Hematopoietic multipotent progenitor cell treated with erythropoietin and hydrocortisone succinate and interleukin-3 and kit ligand, for 4 days (in vitro differentiated cells): ENCODE measurements at places on chromosomes 2 and 18.

DNA sequence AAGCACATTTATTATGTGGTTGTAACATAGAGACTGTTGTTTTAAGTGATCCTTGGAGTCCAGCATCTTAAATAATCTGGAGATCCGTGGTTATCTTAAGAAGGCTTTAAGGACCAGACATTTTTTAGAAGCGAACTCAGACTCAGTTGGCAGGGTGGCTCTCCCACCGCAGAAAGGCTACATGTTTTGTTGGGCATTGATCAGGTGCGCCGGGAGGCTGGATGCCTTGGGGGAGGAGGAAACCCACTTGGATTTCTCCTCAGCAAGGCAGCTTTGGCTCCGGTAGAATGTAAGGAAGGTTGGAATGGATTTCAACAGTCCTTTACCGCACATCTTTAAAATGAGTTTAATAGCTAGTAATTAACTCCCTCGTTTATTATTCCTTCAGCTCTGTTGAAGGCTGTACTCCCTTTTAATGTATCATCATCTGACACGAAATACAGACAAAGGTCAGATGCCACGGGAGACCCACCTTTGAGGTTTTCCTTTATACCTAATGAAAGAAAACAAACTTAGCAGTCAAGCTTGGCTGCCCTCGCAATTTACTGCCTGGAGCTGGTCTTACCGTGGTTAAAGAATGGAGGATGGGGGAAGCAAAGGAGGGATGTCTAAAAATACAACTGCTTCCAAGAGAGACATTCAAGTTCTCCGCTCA is 1.2 kb downstream of the TMEM200C start:
- DNase-seq = no peak

GRCh38 chr2:115248066-115248465 is 805.6 kb downstream of the DPP10 start:
- no peak for DNase-seq

- DNase-seq = no peak
Observed at GRCh38 chr2:217857624-217858506, 144.9 kb downstream of the TNS1 start.

GRCh38 chr2:55088400-55088799 is 38.1 kb upstream of the RTN4 start:
- DNase-seq = no peak

DNA sequence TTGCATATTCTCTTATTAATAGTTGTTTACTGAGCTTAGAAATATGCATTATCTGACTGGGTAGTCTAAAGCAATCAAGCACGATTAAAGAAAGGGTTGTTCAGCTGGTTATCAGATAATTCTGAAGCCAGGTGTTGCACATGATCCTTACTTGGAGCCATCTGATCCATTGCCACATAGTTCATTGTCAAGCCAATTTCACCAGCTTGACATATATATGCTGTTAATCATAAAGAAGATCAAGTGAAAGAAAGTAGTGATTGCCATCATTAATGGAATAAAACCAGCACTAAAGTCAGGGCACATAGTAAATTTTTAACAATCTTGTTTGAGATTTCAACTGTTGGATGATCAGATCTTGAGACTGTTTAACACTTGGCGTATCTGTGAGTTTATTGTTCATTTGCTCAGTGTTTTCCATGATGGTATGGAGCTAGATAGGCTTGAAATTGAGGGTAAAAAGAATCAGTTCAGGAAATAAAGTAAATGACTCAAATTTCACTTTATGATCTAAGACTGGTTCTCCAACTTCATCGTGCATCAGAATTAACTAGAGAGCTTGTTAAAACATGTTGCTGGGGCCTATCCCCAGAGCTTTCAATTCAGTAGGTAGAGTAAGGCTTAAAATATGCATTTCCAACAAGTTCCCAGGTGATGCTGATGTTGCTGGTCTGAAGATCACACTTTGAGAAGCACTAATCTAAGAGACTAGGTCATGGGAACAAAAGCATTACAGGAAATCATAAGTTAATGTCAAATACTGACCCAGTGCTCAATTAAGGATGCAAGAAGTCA is 539.6 kb downstream of the SATB2 start:
- DNase-seq = no peak

- DNase-seq = no peak
Observed at GRCh38 chr2:75353131-75353530, 153.8 kb upstream of the TACR1 start.

DNA sequence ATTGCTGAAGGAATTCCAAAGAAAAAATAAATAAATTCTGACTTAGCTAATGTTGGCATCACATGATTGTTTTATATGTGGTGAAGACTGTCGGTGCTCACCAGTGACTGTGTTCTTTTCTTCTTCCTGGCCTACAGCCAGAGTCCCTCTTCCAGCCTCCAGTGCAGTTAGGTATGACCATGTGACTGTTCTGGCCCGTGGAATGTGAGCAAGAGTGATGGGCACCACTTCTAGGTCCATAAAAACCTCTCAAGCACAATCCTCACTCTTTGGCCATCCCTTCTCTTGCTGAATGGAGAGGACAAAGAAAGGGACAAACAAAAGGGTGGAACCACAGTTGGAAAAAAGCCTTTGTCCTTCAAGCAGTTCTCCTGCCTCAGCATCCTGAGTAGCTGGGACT is 39.0 kb upstream of the BMPR2 start:
- DNase-seq = peak; percentile 18

- no peak for DNase-seq
Observed at GRCh38 chr2:54164106-54164505, 48.7 kb downstream of the ACYP2 start.

- no peak for DNase-seq
Observed at GRCh38 chr18:13548106-13548819, 178.1 kb downstream of the FAM210A start.

GRCh38 chr2:232839411-232840079 is 30.5 kb upstream of the SNORC start:
- DNase-seq = peak; percentile 85

GRCh38 chr2:99188357-99188756 is 7.4 kb downstream of the MRPL30 start:
- no peak for DNase-seq

- DNase-seq = no peak
Observed at GRCh38 chr2:58629545-58630119, 388.5 kb upstream of the FANCL start.

DNA sequence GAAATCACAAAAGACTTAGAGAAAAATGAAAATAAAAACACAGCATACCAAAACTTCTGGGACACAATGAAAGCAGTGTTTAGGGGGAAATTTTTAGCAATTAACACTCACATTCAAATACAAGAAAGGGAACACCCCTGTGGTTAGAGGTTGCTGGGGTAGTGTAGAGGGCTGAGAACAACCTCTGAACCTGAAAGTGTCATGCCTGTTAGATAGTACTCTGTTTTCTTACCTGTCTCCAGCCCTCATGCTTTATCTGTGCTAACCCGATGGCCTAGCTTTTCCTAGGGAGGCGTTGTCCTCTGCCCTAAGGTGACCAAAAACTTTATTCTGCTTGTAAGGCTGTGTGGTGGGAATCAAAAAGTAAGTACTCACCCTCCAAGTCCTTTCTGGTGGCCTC is 122.6 kb upstream of the OTX1 start:
- no peak for DNase-seq

GRCh38 chr2:180169474-180169873 is 162.4 kb upstream of the CWC22 start:
- DNase-seq = no peak

DNA sequence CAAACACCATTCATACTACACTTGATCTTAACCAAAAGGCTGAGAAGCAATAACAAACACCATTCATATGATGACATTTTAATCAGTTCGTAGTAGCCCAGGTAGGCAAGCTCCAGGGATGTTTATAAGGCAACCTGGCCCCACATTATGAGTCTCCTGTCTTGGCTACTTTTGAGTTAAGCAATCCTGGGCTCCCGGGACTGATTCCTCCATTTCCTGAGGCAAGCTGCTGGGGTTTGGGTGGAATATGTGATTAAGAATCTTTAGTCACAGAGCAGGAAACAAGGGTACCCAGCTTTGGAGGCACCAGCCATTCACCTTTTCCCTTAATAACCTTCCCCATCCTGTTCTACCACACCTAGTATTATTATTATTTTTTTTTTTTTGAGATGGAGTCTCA is 24.5 kb upstream of the SPRED2 start:
- DNase-seq = no peak

- no peak for DNase-seq
Observed at GRCh38 chr2:215982465-215982875, 30.9 kb downstream of the MREG start.

- no peak for DNase-seq
Observed at GRCh38 chr18:68520406-68521075, 194.4 kb downstream of the TMX3 start.

- no peak for DNase-seq
Observed at GRCh38 chr2:181957668-181958067, 28.0 kb upstream of the PPP1R1C start.
